ENCODE measurements at places on chromosomes 12 and 14.

GRCh38 chr12:119589634-119590033 lies 3.9 kb upstream of the TMEM233 start:
- no peak for DNase-seq

GRCh38 chr12:118299791-118300460 lies 72.8 kb downstream of the TAOK3 start:
- no peak for DNase-seq

GRCh38 chr14:85319101-85319500 lies 210.8 kb upstream of the FLRT2 start:
- no peak for DNase-seq

DNA sequence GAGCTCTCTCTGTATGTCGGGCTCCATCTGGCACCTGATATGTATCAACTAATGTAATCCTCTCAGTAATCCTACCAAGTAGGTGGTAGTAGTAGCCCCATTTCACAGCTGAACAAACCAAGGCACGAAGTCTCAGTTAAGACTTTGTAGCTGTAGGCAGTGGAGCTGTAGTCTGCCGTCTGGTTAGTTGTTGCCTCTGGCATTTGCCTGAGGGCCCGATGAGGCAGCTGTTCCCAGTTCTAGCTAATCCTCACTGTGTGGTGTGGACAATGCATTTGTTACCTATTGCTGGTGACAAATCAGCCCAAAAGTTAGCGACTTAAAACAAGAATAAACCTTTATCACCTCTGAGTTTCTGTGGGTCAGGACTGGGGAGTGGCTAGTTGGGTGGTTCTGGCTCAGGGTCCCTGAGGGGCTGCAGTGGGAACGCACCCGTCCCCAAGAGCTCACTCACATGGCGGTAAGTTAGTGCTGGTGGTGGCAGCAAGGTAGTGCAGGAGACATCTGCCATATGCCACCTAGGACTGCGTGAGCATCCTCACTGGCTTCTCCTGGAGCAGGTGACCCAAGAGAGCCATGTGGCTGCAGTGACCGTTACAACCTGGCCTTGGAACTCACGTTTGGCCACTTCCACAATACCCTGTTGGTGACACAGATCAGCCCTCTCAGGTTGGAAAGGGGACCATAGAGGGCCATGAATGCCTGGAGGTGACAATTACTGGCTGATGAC lies 5.6 kb downstream of the AACS start:
- DNase-seq, result no peak

DNA sequence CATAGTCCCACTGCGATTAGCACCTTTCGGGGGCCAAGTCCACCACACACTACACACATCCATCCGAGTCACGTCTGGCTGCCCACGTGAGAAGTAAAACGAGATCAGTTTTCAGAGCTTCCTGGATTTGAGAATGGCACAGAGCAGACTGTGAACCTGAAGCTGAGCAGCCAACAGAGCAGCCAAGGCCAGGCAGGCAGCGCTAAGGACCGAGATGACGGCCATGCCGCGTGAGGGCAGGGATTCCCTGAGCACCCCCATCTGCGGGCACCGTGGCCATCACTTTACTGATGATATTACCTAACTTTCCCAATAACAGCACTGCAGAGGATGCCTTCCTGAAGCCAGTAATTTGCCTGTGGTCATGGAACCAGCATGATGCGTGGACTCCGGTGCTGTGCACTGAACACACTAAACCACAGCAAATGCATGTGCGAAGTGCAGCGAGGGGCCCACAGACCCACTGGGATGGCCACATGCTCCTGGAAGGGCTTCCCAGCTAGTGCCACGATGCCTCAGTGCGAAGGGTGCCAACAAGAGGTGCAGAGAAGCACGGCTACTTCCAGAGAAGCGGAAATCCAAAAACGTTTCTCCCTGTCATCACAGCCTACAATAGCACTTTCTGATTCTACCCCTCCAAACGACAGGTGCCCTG lies 56.0 kb downstream of the RNF34 start:
- no peak for DNase-seq

DNA sequence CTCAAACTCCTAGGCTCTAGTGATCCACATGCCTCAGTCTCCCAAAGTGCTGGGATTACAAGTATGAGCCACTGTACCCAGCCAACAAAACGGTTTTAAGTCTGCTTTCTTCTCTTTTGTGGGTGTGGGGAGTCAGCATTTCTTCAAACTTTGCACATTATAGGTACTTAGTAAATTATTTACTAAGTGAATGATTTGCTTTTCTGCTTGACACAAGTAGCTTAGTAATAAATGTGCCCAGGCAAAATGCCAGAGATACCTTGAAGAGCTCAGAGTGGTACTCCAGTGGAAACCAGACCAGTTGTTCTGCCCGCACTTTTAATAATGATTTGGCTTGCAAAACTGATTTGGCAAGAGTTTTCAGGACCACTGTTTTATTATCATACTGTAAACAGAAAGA lies 15.0 kb downstream of the DEPDC4 start:
- no peak for DNase-seq

All from NCI-H524 treated with DMSO at 0.1 percent for 48 hours (cell line).